NCI-H1694 (cell line): ENCODE measurements at places on chromosomes 12 and 14.

GRCh38 chr12:57813111-57813970 lies 5.2 kb downstream of the AVIL start:
- DNase-seq, result no peak

- no peak for DNase-seq
Measured at GRCh38 chr12:131605304-131605829, 105.5 kb upstream of the SFSWAP start.

- DNase-seq, result no peak
Measured at GRCh38 chr14:89648510-89648909, 231.5 kb upstream of the FOXN3 start.

DNA sequence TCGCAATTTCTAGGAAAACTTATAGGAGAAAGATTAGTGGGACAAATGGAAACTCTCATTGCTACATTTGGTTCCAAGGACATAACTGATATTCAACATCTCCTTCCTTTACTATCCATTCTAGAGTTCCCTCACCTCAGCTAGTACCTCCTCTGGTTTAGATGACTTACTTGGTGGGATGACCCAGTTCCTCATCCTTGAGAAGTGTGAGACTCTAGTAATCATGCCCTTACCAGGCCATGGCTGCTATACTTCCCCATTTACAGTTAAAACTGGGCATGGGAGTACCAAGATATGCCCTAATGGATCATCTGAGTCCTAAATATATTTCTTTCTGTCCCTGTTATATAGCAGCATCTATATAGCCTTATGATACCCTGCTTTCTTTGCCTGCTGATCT lies 58.1 kb downstream of the IFT81 start:
- no peak for DNase-seq

GRCh38 chr12:107560899-107561285 lies 124.7 kb upstream of the PWP1 start:
- DNase-seq, result no peak

DNA sequence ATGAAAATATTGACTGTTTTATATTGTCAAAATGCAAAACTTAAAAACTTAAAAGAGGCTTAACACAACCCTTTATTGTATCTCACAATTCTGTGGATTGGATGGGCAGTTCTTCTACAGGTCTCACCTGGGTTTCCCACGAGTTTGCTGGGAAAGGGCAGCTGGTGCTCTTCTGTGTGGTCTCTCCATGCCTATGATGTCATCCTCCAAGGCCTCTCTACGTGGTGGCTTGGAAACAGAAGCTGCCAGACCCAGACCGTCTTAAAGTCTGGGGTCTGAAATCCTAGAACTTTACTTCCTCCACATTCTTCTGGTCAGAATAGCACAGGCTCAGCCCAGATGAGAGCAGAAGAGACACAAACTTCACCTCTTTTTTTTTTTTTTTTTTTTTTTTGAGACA lies 36.5 kb upstream of the KICS2 start:
- no peak for DNase-seq

GRCh38 chr12:6423267-6424007 lies 21.3 kb upstream of the CD27 start:
- DNase-seq, result peak; percentile 96

DNA sequence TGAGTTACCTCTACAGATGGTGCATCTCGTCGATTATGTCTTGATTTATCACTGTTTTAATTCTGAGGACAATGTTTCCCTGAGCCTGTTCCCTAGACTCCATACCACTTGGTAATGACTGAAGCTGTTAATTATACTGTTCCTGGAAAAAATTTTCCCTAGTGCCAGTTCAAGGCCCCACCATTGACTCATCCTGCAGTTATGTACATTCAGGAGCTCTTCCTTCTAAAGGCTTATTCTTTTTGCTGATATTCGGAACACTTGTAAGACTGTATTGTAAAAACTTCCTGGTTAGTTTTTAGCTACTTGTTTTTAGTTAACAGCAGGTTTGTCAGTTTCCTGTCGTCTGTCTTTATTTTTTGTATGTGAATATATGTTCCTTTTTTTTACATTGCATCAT lies 30.4 kb upstream of the PPP2R5E start:
- no peak for DNase-seq

DNA sequence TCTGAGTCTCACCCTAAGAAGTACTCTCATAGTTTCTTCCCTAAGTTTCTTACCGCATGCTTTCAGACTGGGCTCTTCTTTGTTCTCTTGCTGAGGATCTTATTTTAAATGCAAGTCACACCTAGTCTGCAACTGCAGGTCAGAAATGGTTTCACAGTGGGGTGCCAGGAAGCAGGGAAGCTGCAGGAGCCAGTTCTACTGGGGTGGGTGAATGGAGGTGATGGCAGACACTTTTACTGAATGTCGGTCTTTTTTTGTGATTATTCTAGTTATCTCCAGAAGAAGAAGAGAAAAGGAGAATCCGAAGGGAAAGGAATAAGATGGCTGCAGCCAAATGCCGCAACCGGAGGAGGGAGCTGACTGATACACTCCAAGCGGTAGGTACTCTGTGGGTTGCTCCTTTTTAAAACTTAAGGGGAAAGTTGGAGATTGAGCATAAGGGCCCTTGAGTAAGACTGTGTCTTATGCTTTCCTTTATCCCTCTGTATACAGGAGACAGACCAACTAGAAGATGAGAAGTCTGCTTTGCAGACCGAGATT lies 1.7 kb downstream of the FOS start:
- DNase-seq, result no peak

GRCh38 chr12:54134395-54134794 lies 54.4 kb downstream of the SMUG1 start:
- DNase-seq, result no peak

- no peak for DNase-seq
Measured at GRCh38 chr14:74223016-74223415, 16.2 kb upstream of the VSX2 start.

DNA sequence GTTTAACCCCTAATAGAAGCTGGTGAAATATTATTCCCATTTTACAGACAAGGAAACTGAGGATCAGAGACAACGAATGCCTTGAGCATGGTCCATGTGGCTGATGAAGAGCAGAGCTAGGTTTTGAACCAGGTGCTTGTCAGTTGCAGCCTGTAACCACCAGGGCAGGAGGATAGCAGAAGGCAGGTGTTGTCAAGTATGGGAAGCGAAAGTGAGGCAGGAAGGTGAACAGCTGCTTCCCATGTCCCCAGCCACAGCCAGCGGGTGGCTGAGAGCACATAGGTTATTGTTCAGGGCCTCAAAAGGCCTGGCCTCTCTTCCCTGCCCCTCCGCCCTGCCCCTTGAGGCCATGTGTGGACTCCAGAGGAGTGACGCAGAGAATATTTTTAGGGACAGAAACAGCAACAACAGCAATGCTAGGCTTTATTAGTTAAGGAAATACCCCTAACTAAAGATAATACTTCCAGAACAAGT lies 39.6 kb downstream of the IQSEC3 start:
- DNase-seq, result no peak

- no peak for DNase-seq
Measured at GRCh38 chr12:92147491-92147890, 1.8 kb upstream of the BTG1 start.

DNA sequence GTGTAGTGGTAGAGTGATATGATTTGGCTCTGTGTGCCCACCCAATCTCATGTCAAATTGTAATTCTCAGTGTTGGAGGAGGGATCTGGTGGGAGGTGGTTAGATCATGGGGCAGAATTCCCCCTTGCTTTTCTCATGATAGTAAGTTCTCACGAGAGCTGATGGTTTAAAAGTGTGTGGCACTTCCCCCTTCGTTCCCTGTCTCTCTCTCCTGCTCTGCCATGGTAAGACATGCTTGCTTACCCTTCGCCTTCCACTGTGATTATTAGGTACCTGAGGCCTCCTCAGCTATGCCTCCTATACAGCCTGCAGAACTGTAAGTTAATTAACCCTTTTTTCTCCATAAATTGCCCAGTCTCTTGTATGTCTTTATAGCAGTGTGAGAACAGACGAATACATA lies 115.7 kb upstream of the FUT8 start:
- no peak for DNase-seq

GRCh38 chr12:98653866-98654493 lies 8.9 kb downstream of the APAF1 start:
- peak; percentile 53 for DNase-seq

- DNase-seq, result peak; percentile 67
Measured at GRCh38 chr14:51529736-51530135, 122.0 kb upstream of the FRMD6 start.

GRCh38 chr14:95449131-95449530 lies 67.3 kb downstream of the SYNE3 start:
- DNase-seq, result no peak
